SW 1271 (cell line): ENCODE measurements at places on chromosomes 7 and 10.

GRCh38 chr10:109219935-109220605 is 703.2 kb downstream of the XPNPEP1 start:
- DNase-seq = no peak

DNA sequence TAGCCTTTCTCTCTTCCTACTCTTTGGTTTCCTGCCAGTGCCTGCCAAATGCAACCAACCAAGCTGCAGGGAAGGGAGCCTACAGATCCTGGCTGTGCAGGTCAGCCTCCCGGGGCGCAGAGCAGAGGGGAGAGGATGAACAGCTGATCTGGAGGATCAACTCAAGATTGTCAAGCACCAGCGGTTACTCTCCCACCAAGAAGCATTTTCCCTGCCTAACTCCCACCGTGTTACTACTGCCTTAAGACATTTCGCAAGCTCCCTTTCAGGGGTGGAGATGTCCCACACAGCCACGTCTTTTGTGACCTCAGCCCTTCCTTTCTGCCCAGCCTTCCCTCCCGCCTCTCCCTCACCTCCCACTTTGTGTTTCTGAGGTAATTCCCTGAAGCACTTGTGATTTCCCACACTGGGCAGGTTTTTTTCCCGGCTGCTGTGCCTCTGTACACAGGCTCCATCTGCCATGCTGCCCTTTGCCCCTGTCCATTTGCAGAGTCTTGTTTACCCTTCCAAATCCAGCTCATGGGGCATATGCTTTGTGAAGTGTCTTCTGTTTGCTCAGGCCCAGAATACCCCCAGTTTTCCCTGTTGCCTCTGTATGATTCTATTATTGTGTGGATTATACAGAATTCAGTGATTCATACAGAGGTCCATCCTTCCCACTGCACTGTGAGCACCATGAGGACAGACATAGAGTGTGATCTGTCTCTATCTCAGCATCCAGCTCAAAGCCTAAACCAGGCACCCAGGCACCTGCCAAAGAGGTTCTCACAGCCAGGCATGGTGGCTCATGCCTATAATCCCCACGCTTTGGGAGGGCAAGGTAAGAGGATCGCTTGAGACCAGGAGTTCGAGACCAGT is 40.9 kb upstream of the PAPSS2 start:
- DNase-seq = no peak

- DNase-seq = no peak
Observed at GRCh38 chr10:4294996-4295792, 510.2 kb upstream of the KLF6 start.

- no peak for DNase-seq
Observed at GRCh38 chr10:61408105-61408504, 45.1 kb downstream of the TMEM26 start.
